ENCODE measurements at places on chromosomes 1 and 21. TPM values are rescaled to one million over a fixed set of nuclear protein-coding genes. Genes with fewer than 3 reads are reported as not detected.

F11R gene
- total RNA-seq = 222 TPM

FCGR2B gene
- 18.7 TPM for total RNA-seq

DIO1 gene
- total RNA-seq = not detected

PLXNA2 gene
- 70.6 TPM for total RNA-seq

EFCAB7 gene
- 4.9 TPM for total RNA-seq

LEMD1 gene
- not detected for total RNA-seq

GRCh38 chr1:109620401-109620791 is 759 bp downstream of the AMPD2 start:
- DNase-seq = peak; percentile 49

DNA sequence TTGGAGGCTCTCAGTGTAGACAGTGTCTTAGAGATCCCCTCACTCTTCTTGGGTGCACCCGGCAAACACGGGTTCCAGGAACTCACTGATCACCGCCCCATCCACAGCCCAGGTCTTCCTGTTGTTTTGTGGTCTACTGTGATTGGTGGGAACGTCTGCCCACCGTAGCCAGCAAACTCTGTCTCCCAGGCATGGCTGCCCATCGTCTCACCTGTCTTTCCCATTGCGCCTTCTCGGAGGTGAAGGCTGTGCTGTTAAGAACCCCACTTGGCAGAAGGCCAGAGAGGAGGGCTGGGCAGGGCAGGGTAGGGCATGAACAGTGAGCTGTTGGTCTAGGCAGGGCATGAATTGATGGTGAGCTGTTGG is 14.1 kb upstream of the KCNA2 start:
- peak; percentile 35 for DNase-seq

DNA sequence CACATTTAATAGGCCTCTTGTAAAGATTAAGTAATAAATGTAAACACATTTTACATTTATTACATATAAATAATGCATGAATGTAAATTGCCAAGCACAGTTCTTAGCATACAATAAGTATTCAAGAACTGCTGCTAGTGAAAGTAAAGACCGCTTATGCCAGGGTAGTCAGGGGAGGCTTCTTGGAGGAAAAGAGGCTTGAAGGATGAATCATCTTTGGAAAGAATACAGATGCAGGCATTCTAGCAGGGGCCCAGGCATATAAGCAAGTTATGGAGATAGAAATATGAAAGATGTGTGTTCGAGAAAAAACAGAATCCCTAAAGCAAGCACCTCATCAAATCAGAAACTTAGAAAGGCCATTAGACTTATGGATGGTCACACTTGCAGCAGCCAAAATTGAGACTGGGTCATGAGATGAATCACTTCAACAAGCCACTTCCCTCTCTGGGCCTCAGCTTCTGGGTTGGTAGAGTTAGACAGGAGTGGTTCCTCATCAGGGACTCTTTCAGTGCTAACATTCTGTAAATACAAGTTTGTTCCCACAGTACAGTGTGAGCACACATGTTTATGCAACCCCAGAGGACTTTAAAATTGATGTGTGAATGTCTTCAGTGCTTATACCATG is 79.8 kb upstream of the ROR1 start:
- no peak for DNase-seq

DNA sequence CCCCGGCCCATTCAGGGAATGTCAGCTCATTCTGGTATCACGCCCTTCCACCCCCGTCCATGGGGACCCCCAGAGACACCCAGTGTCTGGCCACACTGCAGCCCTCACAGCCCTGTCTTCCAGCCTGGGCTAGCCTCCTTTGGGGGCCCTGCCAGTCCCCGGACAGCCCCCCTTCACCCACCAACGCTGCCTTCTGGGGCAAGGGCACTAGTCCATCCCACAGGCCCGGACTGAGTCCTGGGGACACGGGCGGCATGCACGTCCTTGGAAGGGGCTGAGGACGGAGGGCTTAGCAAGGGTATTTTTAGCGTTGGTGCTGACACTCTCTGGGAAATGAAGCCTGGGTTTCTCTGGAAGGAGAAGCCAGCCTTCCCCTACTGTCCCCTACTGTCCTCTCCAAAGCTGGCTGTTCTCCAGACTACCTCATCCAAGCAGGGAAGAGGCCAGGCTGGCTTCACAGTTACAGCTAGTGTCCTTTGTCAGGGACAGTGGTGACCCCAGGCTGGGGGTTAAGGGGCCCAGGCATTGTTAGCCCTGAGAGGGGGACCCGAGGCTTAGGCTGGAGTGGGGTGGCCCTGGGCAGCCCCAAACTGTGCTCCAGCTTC is 39.5 kb downstream of the COQ8A start:
- DNase-seq = no peak

DNA sequence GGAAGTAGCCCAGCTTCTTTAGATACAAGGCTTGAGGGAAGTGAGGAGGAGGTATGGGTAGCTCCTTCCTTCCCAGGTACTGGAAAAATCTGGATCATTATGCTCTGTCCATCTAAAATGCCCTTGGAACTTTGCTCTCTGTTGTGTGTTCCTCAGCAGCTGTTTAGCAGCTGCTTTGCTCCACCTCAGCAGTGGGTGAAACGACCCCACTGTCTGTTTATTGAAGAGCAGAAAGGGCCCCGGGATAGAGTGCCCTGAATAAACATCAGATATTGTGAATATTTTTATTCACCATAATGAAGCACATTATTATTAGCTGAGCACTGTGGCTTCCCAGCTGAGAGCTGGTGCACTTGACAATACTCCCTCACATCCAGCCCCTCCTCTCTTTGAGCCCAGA is 237.9 kb downstream of the PBX1 start:
- DNase-seq = no peak

DNA sequence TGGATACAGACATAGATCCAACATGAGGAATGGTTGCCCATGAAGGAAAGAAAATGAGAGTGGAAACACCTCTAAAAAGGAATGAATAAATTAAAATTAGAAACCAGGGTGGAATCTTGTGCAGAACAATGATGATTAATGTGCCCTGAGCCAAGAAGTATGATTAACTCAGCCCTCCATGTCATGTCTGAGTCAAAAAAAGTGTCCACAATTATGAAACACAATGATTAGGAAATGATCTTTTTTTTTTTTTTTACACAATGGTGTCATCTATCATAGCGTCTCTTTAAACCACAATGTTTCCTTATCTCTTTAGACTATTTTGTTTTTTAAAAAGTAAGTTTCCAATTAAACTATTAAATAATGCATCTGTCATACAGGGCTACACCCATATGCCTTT is 78.9 kb upstream of the RAB4A start:
- DNase-seq = no peak

- no peak for DNase-seq
Measured at GRCh38 chr1:24714859-24715520, 30.3 kb upstream of the CLIC4 start.

GRCh38 chr1:66494482-66494881 is 39.5 kb upstream of the SGIP1 start:
- DNase-seq = no peak

DNA sequence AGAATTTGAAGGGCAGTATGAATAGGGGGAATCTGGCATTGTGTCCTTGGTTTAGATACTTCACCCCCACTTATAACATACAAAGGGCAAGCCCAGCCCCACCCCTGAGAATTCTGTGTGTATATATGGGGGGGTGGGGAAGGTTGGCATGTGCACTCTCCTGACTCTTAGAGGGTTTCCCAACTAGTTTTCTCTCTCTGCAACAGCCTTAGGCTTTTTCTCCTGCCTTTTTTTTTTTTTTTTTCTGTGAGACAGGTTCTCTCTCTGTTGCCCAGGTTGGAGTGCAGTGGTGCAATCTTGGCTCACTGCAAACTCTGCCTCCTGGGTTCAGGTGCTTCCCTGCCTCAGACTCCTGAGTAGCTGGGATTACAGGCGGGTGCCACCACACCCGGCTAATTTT is 2.9 kb upstream of the ZBED6 start:
- no peak for DNase-seq

DNA sequence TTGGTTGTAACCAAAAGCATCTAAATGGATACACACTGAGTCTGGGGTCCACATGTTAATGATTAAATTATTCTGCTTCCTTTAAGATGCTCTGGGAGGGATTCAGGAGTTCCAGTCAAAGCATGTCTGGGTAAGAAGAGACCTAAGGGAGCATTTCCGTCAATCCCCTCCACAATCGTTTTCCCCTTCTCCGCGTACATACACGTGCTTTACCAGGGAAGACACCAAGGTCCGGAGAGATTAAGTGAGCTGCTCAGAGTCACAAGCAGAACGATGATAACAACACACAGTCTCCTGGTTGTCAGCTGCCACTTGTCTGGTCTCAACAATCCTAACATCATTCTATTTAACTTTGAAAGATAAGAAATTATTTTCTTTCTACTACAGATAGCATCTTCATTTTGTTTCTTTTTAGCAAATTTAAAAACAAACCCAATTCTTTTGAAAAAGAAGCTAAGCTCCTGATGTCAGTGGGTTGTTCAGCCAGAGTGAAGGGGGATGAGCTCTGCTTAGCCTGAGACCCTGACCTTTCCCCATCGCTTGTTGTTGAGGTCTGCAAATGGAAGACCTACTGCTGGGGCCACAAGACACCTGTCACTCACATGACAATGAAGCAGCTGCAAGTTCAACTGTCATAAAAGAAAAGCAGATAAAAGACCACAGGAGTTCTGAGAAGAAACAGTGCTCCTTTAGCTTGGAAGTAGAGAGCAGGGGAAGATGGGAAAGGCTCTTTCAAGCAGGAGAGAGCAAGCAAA is 4.5 kb downstream of the PAFAH2 start:
- DNase-seq = no peak

DNA sequence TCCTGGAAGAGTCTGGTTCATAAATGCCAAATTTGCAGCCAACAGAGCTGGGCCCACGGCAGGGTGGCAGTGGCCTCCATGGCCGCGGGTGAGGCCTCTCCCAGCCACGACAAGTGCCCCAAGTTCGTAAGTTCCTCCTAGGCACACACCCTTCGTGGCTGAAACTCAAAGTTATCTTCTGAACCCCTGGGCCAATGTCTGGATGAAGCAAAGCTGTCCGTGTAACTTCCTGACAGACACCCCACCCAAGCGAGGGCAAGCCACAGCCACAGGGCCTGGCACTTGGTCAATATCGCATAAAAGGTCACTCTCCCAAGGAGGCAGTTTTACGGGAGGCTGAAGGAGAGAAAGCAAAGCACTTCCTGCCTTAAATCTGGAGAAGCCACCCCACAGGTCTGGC is 27.8 kb upstream of the GPR153 start:
- no peak for DNase-seq

- no peak for DNase-seq
Measured at GRCh38 chr1:222002503-222002902, 260.6 kb upstream of the DUSP10 start.

GRCh38 chr1:243883551-243883950 is 33.5 kb upstream of the AKT3 start:
- no peak for DNase-seq

DNA sequence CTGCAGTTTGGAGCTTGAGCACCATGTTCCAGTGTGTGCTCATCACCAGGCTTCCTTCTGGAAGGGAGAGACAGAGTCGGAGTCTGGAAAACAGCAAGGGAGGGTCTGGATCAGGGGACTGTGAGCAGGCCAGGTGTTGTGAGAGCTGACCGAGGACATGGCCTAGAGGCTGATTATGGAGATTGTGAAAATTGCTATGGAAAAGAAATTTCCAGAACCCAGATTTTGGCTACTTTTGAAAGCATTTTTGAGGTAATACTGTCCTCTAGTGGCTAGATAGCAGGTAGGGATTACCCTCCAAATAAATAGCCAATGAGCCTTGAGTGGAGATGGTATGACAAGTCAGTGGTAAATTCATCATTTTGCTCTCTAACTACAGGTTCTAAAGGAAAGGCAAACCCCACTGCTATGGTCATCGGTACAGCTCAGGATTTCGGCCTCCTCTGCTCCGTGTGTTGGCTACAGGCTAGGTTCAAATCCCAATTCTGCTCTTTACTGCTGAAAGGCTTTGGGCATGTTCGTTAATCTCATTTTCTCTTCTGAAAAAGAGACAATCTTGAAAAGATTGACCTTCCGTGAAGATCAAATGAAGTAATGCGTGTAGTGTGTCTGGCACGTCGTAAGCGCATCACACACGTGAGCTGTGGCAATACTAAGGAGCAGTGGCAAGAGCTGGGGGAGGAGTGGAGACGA is 1.0 kb upstream of the HAO2 start:
- DNase-seq = no peak

DNA sequence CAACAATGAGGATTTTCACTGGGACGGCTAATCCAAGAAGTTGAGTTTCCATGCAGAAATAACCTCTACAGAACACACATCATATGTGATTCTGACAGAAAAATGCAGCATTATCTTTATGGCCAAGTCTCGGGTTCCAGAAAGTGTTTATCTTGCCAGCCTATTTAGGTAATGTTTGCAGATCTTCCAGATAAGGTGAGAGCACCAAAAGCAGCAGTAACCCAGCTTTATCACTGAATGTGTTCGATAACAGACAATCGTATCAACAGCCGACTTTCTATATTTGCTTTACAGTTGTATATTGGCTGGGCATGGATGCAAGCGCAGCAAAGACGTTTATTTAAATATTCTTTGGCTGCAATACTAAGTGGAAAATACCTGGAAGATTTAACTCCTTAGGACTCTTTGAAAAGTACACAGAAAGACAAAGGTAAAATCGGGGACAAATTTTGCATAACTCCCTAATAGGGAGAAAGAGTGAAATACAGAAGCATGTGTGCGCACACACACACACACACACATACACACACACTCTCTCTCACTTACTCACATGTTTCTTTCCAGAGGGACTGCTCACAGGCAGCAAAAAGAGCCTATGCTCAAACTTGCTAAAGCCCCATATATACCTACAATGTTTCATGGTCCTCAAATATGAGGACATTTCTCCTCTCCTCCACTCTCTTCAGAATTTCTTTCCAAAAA is 3.0 kb upstream of the CTSK start:
- DNase-seq = no peak

DNA sequence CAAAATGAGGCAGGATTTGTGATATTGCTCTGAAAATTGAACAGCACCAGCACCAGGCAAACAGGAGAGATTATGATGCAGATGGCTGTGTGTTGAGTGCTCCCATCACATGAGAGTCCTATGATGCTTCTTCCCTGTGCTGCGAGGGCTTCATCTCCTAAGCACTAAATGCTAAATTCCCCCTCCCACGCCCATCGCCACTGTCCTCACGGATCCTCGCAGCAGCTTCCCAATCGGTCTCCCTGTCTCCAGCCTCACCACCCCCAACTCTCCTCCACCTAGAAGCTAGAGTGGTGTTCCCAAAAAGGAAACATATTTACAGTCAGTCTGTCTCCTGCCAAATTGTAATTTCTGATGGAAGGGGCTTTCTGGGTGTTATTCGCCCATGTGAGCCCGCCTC is 4.9 kb upstream of the BACE2 start:
- no peak for DNase-seq

DNA sequence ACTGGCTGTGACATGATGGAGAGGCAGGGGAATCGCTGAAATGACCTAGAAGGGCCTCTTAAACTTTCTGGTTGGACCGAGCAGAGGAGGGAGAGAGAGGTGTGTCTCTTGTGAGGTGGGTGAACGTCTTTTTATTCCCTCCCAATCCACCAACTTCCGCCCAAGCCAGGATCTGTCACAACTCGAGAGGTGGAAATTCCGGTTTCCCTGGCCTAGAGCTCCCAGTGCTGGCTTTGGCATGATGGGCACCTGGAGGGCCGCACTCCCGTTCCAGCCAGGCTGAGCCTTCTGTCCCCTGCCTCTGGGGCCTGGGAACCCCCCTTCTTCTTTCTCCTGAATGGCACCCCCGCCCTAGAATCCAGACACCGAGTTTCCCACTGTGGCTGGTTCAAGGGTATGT is at the start of gene SEMA4A:
Gene SEMA4A, plus strand, starts transcription at position 224 of the 400 bp plus-strand sequence. CDS start 994 bp downstream, outside the sequence.
- DNase-seq = peak; percentile 55
